ENCODE measurements at places on chromosomes 2 and 18.

DNA sequence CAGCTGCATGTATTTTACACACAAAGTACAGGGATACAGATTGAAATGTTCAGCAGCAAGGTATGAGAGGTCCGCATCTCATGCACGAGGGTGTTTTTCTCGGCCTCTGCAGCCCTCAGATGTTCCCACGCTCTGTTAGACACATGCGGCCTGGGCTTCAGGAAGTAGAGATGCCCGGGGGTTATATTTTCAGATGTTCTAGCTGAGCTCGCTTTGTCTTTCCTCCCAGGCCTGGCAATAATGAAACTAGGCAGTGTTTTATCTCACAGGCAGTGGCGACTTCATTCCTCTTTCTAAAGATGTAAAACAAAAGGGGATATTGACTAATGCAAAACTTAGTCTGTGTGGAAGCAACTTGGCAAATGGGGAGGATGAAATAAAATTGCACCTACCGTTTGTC lies 190.7 kb downstream of the GBX2 start:
- no peak for DNase-seq

GRCh38 chr2:161979490-161979889 lies 94.5 kb downstream of the DPP4 start:
- DNase-seq, result no peak

DNA sequence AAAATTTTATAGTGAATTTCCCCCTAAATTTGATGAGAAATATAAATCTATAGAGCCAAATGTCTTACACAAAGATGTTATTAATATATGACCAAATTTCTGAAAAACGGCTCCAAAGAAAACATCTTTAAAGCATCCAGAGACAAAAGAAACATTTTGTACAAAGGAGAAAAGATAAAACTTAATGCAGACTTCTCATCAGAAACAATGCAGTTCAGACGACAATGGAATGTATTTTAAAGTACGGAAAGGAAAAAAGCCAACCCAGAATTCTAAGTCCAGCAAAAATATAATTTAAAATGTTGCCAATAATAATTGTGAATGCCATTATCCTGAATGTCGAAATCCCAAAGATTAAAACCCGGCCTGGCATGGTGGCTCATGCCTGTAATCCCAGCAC lies 129.4 kb downstream of the MCFD2 start:
- no peak for DNase-seq

- no peak for DNase-seq
These were observed 22.3 kb upstream of the CHMP1B start for GRCh38 chr18:11828786-11829432.

- DNase-seq, result no peak
These were observed 558 bp upstream of the CYP26B1 start for GRCh38 chr2:72148003-72148836.

DNA sequence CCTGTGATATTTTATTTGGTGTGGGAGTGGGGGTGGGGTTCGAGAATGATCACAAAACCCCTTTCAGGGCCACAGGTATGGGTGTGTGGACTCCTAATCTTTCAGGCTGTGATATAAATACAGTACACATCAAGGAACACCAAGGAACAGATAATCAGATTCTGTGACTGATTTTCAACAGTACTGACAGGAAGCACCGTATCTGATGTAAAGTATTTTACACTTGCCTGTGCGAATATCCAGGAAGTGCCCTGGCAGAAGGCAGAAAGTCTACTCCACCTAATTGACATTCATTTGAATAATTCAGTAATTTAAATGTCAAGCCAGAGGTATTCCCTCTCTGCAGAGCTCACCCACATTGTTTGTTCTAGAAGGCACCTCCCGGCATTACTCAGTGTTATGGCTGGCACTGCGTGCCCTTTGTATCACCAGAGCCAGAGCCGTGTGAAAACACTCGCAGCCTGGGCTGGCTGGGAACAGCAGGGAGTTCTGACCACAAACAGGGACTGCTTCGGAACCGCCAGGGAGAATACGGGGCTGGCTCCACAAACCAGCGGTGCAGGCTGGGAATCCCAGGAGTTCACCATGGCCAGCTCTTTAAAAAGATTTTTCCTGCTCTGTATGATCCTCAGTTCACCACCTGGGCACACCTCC lies 91.8 kb downstream of the ACVR1 start:
- no peak for DNase-seq

- no peak for DNase-seq
These were observed 273.5 kb downstream of the RNF144A start for GRCh38 chr2:7190587-7191324.

DNA sequence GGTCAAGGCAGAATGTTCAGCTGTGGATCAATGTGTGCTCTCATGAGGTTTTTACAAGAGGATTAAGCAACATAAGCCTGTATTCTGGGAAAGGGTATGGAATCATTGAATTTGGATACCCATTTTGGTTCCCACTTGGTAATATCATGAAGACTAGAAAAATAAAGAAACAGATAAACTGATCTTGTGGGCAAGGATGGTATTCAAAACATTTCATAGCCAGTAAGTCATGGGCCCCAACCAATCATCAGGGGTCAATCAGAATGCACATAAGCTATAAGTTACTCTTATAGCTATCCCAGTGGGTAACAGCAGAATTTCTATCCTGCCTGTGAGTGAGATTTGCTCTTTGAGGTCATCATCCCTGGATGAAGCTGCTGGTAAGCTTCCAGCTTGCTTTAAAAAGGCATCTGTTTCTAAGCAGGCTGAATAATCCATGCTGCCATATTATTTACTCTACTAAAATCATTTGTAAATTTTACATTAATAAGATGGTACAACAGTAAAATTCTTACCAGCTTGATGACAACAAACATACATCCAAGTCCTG lies 291.2 kb downstream of the RAD51AP2 start:
- no peak for DNase-seq

- DNase-seq, result no peak
These were observed 31.3 kb downstream of the ANXA4 start for GRCh38 chr2:69773206-69773605.

DNA sequence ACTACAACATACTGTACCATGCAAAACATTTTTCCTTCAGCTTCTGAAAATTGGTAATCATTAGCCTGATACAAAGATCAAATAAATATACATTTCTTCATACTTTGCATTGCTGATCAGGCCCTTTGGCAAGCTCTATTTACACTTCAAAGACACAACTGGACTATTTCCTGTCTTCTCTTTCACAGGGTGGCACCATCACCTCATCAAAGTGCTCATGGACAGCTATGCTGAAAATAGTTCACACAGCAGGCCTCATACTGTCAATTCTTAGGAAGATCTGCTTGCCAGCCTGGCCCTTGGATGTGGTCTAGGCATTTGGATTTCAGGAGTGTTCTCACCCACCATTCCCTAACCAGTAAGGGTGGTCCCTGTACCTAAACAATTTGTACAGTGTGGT lies 33.9 kb downstream of the FBXO15 start:
- no peak for DNase-seq

- no peak for DNase-seq
These were observed 223.5 kb downstream of the RNF152 start for GRCh38 chr18:61669320-61669719.
